ENCODE measurements at places on chromosomes 6 and 20.

GRCh38 chr20:47680804-47681529 is 104.3 kb downstream of the SULF2 start:
- DNase-seq: no peak

GRCh38 chr6:15152700-15153099 is 93.2 kb upstream of the JARID2 start:
- DNase-seq: no peak

DNA sequence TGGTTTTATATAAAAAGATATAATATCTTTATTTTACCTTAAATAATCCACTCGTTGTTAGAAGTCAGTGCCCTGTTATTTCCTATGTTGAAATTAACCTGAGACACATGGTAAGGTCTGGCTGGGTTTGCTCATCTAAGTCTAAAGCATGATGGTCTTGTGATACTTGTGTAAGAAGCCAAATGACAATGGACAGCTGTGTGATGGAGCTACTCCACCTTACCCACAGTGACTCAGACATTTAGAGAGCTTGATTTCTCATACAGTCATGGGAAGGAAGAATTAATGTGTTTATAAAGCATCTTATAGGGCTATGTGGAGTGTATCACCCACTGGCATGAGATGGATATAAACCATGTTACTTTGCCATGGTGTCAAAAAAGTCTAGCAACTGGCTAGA is 11.7 kb downstream of the CTCFL start:
- no peak for DNase-seq

DNA sequence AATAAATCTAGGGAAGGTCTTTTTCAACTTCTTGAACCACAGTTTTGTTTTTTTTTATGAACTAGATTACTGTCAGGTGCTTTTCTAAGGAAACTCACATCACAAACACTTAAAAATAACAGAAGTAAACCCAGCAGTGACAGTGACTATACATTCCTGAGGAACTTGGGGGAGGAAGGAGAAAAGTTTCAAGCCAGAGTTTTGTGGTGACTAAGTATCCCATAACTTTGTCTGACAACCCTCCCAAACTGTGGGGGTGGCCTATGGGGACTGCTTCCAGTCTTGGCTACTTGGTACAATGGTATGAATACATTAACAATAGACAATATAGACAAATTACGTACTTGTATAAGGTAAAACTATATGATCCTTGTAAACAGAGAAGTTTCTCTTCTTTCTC is 202.5 kb upstream of the MAN1A1 start:
- DNase-seq: no peak
